Fibroblast of skin of right biceps (primary cell): ENCODE measurements at places on chromosomes 2 and 18.

- no peak for DNase-seq
Measured at GRCh38 chr2:138323382-138324067, 178.0 kb upstream of the SPOPL start.

- DNase-seq = no peak
Measured at GRCh38 chr18:48813321-48813720, 137.4 kb downstream of the SMAD7 start.

DNA sequence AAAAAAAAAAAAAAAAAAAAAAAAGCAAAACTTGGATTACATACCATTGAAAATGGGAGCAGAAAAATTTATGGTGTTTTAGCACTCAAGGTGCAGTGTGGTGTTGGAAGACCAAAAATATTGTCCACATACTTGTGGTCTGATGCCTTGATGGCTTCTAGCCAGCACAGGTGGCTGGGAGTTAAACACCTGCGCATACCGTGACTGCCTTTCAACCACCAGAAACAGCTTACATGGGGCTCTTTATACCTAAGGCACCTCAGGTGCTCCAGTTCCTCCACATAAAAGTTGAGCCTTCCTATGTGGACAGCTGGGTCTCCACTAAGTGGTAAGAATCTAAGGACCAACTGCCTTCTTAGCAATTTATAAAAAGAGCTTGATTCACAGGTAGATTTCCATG, 802.6 kb upstream of the CELF4 start:
- DNase-seq = no peak

DNA sequence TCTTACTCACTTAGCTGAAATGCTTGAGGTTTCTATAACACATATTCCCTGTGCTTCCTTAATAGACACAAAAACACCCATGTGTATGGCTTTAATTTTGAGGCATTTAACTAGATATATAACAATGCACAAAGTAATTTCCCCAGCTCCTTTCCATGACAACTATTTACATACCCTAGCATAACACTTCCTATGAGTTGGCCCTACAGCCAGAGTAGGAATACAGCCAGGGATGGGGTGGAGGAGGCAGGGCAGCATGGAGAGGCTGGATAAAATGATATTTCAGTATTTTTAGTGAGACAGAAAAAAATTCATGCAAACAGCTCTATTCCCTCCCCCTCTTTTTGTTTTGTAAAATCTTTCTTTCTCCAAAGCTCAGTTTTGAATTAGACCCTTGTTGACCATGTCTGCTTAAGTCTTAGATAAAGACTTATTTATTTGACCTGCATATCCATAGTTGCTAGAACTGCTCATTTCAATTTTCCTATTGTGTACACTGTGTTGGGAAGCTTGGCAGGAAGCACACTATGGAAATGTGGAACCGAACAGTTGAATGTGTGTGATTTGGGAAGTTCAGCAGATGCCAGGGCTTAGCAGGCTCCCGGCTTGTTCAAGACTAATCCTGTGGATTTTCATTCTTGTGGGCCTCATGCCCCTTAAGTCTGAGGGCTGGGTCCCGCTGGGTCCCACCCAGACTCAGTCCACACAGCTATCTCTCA, 11.2 kb upstream of the B3GNT2 start:
- no peak for DNase-seq

- peak; percentile 83 for DNase-seq
Measured at GRCh38 chr2:130372055-130372832, 16.4 kb downstream of the PTPN18 start.

- peak; percentile 54 for DNase-seq
Measured at GRCh38 chr2:189221811-189222467, 42.4 kb upstream of the COL5A2 start.

GRCh38 chr2:171688129-171688465, 828 bp downstream of the DYNC1I2 start:
- DNase-seq = peak; percentile 14

- peak; percentile 98 for DNase-seq
Measured at GRCh38 chr2:227406177-227407031, 18.7 kb upstream of the SCYGR1 start.

- DNase-seq = no peak
Measured at GRCh38 chr2:229443546-229444268, 172.6 kb upstream of the PID1 start.

- DNase-seq = no peak
Measured at GRCh38 chr18:44911773-44912172, 231.1 kb downstream of the SETBP1 start.

DNA sequence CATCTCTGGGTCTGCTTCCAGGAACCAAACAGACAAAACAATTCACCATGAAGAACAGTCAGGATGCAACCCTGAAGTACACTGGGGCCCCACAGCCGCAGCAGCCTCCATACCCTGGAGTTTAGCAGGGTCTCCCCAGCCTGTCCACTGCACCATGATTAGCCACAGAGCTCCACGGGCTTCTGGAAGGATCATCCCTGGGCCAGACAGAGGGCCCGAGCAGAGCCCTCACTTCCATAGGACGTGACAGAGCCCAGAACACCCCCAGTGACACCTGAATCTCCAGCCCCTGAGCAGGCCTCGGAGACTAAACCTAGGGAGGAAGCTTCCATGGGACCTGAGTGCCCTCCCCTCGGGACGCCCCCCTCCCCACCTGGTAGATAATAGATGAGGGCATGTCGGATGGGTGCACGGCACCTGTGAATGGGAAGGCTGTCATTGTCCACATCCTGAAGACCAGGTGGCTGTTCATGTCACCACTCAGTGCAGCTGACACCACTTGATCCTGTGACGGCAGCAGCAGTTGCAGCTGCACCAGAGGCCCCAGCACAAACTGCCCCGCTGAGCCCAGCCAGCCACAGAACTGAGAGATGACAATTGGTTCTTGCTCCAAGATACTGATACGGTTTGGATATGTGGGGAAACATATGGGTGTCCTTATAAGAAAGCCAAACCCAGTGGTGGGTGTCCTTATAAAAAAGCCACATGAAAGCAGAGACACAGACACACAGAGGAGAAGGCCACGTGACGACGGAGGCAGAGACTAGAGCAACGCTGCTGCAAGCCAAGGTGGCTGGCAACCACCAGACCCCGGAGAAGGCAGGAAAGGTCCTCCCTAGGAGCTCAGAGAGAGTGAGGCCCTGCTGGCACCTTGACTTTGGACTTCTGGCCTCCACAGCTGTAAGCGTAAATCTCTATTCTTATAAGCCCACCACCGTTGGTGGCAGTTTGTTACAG, 23.2 kb downstream of the KIF1A start:
- no peak for DNase-seq

DNA sequence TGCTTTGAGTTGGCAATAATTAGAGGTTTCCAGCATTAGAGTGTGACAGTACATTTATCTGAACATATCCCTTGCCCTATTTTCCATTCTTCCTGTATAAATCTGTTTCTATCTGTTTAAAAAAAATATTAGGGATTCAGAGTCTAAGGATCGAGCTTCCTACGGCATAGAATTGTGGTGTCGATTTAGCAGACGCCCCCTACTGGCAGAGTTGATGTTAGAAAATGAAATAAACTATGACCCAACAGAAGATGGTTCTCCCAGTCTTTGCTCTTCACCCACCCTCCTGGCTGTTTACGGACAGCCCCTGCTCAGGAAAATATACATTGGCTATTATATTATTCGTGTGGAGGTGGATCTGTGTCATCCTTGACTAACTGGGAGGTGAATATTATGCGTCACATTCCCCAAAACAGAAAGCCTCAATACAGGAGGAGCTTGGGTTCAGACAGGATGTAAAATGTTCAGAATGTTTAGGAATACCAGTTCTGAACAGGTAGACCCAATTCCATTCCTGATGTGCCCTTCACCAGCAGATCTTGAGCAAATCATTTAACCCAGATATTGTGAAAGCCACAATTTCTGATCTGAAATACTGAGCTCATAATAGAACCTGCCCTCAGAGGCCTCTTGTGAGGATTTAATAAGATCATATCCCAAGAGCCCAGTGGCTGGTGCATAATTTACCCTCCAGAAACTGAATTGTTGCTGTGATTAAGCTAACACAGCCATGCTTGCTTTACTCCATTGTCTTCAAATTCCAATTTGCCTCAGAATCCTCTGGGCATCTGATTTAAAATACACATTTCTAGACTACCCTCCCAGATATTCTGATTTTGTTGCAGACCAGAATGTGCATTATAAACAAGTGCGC, 10.8 kb upstream of the ERMN start:
- DNase-seq = peak; percentile 39

DNA sequence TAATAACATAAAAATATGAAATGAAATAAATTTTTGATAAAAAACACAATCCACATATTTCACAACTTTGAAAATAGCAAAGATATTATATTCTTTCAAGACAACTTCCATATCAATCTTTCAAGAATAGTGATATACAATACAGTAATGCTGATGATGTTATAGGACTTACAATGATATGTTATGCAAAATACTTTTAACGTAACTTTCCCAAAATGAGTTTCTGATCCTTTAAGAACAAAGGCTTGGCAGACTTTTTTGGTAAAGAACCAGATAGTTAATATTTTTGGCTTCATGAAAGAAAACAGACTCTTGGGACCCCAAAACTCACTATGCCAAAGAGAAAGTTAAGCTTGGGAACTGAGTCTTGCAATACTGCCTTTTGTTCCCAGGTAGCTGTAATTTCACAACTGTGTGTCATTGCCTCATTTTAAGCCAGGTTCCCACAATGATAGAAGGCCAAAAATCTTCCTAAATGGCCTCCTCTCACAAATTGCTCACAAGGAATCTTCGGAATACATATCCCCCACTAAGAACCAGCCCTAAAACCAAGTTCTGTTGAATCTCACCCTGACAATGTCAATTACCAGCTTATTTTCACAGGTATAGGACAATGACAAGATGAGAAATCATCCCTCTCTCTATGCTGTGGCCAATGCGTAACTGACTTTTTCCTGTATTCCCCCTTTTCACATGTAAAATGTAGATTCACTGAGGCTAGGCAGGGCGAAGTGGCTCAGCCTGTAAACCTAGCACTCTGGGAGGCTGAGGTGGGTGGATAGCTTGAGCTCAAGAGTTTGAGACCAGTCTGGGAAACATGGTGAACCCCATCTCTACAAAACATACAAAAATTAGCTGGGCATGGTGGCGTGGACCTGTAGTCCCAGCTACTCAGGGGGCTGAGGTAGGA, 54.8 kb upstream of the STRN start:
- peak; percentile 31 for DNase-seq

- DNase-seq = no peak
Measured at GRCh38 chr18:9756271-9756932, 48.3 kb downstream of the RAB31 start.

GRCh38 chr2:233513953-233514655, 52.5 kb downstream of the USP40 start:
- DNase-seq = no peak

DNA sequence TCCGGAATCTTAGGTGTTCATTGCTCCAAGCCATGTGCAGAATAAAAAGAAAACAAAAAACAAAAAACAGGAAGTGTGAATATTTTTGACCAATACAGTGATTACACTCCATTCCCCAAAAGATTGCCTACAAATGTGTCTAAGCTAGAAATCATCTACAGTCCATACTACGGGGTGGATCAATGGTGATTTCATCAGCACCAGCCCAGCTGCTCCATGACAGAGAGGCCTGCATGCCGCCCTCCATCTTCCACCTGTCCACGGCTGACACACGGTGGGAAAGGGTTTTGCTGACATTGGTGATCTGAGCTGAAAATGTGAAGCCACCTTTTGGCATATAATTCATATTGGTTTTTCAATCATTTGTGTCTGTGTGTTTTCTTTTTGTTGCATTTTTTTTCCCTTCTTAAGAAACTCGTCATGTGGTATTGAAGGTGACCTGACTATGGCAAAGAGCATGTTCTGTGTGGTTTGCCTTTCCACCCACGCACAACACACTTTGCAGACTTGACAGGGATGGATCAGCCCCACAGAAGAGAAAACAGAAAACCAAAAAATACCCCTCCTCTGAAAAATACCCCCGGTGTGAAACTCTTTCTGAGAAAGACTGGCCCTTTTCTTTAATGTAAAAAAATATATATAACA, 533.1 kb downstream of the RNF144A start:
- no peak for DNase-seq

DNA sequence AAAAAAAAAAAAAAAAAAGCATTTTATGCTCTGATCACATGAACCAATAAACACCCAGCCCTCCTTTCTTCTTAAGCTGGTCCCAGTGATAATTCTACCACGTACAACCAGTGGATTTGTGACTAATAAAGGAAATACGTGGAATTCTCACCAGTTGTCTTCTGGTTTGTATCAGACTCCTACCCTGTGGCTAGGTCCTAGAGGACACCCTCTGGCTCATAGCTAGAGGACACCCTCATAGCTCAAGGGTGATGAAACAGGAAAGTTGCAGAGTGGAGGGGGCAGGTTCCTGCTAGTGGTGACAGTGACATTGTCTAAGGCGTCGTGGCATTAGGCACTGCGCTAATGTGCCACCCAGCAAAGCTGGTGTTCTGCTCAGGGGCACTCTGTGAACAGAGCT, 167.8 kb downstream of the BCL11A start:
- DNase-seq = peak; percentile 66
